ENCODE measurements at places on chromosomes 3 and 15.

- DNase-seq: no peak
Measured at GRCh38 chr3:155995525-155996370, 124.6 kb upstream of the KCNAB1 start.

GRCh38 chr3:57586778-57587177 lies 10.4 kb downstream of the ARF4 start:
- no peak for DNase-seq

- no peak for DNase-seq
Measured at GRCh38 chr15:97817276-97817890, 143.1 kb upstream of the ARRDC4 start.

- DNase-seq: no peak
Measured at GRCh38 chr3:159534496-159534895, 454.1 kb upstream of the IL12A start.

DNA sequence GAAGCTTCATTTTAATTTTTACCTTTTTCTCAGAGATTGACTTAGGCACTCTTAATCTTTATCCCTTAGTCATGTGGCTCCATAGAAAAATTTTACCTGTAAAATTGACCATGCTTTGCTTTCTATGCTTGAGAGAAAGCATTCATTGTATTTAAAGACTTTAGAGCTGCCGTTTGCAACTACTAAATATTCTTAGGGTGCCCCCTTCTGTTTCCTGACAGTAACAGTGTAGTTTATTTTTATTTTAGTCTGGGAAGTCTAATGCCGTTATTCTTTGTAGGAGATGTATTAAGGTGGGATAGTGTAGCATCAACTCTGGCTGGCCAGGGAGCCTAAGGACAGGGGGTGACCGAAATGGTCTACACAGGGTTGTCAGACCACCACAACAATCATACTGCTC lies 84.5 kb upstream of the SYNPR start:
- DNase-seq: no peak

- no peak for DNase-seq
Measured at GRCh38 chr15:35557012-35557411, 11.0 kb upstream of the DPH6 start.

DNA sequence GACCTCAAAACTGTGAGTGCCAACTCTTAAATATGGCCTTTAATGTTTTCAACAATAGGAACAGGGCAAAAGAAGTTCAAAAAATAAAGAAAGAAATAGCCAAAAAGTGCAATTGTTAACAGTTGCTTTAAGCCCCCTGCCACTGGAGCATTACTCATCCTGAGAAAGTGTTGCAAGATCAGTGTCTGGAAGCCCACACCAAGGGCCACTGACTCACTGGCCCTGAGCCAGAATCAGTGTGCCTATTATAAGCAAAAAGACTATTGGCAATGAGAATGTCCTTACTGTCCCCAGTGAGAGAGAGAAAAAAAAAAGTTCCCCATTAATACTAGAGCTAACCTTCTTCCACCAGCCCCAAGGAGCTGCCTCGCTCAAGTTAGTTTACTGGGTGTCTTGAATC lies 480.1 kb upstream of the ZNF385D start:
- no peak for DNase-seq

GRCh38 chr15:75598361-75598760 lies 19.2 kb upstream of the PTPN9 start:
- DNase-seq: no peak

GRCh38 chr15:99511866-99512661 lies 53.7 kb upstream of the MEF2A start:
- DNase-seq: no peak

GRCh38 chr3:34256021-34256420 lies 457.6 kb downstream of the PDCD6IP start:
- DNase-seq: no peak

- no peak for DNase-seq
Measured at GRCh38 chr3:62636235-62636826, 238.9 kb downstream of the CADPS start.

DNA sequence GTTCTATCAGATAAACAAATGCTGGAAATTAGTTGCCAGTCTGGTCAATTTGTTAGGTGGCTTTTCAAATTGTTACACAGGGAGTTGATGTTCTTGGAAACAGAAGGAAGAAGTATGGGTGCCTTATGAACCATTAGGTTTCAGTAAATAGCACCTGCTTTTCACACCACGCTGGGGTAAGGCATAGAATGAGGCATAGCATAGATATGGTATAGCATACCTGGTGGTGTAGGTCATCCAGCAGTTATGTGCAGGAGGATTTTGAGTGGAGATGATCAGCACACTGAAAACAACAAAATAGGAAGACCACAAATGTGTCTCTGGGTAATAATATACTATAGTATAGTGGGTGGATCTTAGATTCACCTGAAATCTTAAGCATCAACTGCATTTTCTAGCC lies 121.4 kb downstream of the GMPS start:
- no peak for DNase-seq

DNA sequence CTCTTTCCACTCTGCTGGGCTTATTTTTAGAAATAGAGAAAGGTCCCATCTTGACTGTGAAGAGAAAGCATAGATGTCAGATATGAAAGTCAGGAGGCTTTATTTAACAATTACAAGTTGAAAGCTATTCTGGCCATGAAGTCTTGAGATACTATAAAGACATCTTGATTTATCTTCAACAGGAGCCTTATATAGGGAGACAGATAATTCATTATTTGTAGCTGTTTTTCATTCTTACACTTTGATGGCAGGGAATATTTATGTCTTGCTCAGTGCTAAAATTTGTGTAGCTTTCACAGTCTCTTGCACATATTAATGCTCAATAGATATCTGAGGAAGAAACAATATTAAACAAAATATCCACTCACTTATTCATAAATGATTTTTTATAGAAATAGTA lies 248.8 kb downstream of the C3orf38 start:
- no peak for DNase-seq

- peak; percentile 17 for DNase-seq
Measured at GRCh38 chr15:70474471-70475406, 288.6 kb downstream of the UACA start.

DNA sequence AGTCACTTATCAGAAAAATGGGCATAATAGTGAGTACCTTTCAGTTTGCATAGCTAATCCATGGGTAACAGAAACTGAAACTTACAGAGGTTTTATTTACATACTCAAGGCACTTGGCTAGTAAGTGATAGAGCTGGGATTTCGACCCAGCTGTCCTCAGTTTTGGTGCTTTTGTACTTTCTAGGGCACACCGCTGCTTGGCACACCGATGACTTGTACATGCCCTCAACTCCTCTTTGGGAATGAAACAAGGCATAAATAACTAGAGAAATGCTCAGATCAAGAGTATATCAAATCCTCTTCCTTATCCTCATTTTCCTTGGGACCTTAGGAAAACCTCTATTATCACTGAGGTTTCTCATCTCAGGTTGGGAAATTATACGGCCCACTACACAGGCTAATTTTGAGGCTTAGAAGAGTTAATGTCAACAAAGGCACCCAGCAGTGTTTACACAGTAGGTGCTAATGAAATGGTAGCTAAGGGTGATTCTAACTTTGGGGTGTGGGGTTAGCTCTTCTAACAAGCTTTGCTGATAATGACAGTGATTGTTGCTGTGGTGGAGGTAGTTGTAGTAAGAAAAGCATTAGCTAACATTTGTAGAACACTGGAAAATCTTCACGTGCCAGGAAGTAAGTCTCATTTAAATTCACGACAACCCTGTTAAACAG lies 20.3 kb upstream of the DGKG start:
- DNase-seq: no peak

- DNase-seq: no peak
Measured at GRCh38 chr15:35557544-35557943, 11.6 kb upstream of the DPH6 start.

DNA sequence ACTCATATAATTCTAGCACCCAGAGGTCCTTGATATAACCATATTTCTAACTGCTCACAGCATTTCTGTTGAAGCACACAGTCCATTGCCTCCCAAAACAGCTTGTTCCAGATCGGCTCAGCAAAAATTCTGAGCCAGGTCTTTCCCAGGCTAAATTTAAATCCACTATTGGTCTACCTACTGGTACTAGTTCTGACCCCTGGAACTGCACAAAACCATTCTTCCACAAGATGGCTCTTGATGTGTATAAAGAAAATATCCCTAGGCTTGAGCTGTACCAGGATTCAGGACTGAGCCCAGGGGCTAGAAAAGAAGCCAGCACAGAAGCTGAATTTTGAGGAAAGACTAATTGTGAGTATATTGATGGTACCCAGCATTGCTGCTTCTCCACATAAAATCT lies 75.4 kb upstream of the ABHD17C start:
- no peak for DNase-seq

DNA sequence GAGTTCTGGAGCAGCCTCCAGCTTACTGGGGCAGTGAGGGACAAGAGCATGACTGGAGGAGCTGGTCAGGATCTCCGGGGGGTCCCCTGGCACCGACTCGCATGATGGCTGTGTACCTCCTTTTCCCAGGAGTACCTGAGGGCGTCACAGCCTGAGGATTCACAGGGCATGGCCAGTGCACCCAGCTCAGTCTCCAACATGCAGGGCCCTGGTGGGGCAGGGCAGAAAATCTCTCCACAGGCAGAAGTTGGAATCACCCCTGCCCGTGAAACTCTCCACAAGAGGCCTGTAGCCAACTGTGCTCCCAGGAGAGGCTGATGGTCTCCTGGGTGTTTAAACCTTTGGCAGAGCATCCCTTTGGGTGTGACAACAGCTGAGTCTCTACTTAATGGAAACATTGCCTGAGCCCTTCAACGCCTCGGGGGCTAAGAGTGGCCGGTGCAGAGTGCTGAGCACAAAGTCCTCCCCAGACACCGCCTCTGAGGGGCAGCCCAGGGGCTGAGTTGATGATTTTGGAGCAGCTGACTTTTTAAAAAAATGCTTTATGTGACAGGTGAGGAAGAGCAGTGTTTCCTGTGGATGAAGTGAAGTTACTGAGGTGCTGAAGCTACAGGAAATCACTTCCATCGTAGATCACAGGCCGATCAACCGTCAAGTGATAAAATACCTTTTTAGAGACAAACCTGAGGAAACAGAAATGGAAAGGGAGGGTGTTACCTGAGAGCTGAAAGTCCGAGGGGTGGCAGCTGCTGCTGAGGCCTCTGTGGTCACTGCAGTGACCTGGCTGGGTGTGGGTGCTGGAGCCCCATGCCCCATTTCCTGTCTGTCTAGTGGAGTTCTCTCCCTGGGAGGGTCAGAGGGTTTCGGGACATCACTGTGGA lies 21.9 kb upstream of the CXCR6 start:
- DNase-seq: no peak

DNA sequence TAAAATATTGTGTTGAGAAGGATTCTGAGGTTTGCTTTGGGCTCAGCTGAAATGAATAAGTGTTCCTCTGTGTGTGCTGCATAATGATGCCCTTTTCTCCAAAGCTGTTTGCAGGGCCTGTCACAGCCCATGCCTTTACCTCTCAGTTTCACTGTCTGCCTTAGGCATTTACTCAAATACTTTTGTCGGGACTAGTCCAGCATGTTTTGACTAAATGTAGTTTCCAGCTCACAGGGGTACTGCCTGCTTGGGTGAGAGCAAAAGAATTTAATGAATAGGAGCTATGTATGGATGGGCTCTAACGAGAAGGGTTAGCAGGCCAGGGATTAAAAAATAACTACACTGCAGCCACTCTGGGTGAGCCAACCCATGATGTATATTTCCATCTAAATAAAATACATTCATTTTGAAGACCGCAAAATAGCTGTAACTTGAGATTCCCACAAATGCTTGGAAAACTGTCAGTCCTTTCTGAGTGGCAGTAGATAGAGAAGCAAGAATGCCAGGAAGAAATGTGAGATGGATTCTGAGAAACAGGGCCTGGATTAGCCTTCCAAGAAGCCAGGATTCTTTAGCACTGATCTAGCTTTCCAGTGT lies 549.2 kb upstream of the TBL1XR1 start:
- DNase-seq: no peak

GRCh38 chr15:91620229-91620628 lies 233.3 kb upstream of the SLCO3A1 start:
- DNase-seq: no peak

DNA sequence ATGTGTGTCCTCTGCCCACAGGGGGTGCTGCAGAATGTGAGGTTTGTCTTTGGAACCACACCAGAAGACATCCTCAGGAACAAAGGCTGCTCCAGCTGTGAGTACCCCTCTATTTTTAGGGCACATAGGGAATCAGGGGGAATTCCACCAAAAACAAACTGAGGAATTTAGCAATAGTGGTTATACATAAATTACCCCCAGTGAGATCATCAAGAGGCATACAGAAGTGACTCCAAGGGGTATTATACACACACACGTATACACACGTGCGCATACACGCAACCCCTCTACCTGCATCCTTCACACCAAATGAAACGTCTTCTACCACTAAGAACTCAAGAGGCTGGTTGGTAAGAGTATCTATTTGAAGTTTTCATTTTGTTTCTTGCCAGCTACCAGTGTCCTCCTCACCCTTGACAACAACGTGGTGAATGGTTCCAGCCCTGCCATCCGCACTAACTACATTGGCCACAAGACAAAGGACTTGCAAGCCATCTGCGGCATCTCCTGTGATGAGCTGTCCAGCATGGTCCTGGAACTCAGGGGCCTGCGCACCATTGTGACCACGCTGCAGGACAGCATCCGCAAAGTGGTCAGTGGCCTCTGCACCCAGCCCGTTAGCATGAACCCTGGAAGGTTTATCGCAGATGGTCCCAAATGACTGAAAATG lies 2.9 kb downstream of the THBS1 start:
- peak; percentile 22 for DNase-seq

DNA sequence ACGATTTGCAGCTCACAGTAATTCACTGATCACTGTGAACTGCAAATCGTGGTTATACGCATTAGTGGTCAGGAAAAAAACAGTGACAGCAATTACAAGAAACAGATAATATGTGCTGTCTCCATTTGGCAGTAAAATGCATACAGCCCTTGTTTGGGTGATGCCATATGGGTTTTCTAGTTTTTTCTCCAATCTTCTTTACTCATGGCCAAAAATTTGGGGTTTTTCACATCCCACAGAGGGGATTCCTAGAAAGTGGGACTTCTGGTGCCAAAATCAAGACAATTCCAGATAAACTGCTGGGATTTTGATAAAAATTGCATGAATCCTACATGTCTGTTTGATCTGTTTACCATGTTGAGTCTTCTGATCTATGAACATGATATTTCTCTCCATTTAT lies 15.6 kb downstream of the NDN start:
- DNase-seq: no peak

- no peak for DNase-seq
Measured at GRCh38 chr3:129132097-129132866, 10.7 kb upstream of the RAB43 start.

- DNase-seq: no peak
Measured at GRCh38 chr3:12896063-12896985, 55.0 kb upstream of the RPL32 start.

DNA sequence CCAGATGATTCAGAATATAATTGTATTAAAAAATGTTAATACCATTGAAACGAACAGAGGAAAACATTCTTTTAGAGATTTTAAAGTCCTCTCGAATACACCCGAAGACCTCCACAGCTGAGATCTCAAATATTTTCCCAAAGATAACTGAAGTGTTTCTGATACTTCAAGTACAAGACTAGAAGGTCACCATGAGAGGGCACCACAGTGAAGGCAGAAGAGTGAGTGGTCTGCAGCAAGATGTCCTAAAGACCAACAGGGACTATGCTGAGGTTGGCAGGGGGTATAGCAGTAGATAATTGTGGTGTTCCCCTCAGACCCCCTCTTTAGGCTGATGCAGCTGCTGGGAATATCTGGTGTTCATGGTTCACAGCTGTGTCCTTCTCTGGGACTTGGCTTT lies 156.5 kb downstream of the PDCD6IP start:
- DNase-seq: no peak

All from stimulated activated naive CD4-positive, alpha-beta T cell treated with Interleukin-2 at 50 U/mL for 16 hours (primary cell).